ENCODE measurements at places on chromosomes 5 and 9.

DNA sequence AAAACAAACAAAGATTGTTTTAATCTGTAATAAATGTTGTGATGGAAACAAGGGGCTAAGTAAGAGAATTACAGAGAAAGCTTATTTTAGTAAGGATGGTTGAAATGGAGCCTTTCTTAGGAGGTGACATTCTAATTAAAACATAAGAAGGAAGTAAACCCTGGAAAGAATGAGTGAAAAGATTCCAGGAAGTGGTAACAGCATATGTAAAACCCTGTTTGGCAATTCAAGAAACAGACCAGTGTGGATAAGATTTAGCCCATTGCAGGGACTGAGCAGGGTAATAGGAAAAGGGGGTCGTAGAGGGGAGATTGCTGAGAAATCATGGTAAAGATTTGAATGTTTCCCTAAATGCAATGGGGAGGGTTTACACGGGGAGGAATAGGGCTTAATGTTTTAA lies 21.6 kb upstream of the PIP5K1B start:
- no peak for DNase-seq

DNA sequence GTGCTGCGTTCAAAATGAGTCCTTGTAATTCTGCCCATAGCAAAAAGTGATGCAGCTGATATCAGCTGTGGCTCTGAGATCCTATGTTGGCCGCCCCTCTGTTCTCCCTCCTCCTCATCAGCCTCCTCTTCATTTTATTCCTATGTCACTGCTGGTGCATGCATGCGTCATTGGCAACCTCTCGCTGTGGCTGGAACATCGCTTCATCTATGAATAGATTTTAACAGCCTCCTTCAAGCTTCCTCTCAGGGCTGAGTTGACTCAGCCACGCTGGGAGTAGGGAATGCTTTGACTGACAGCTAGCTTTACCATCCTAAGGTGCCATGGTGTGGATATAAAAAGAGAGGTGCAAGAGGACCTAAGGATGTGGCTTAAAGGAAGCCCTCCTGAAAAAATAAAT lies 303.5 kb downstream of the PLK2 start:
- peak; percentile 44 for DNase-seq

GRCh38 chr9:115261656-115262081 lies 143.7 kb upstream of the TNC start:
- no peak for DNase-seq

GRCh38 chr5:36273809-36274526 lies 27.7 kb downstream of the RANBP3L start:
- no peak for DNase-seq

- DNase-seq: no peak
Measured at GRCh38 chr9:76530458-76531110, 71.6 kb downstream of the GCNT1 start.

- no peak for DNase-seq
Measured at GRCh38 chr5:40166802-40167201, 512.9 kb upstream of the PTGER4 start.

GRCh38 chr5:87015901-87016300 lies 251.8 kb upstream of the RASA1 start:
- no peak for DNase-seq

GRCh38 chr5:97193355-97193688 lies 10.3 kb upstream of the RIOK2 start:
- no peak for DNase-seq

DNA sequence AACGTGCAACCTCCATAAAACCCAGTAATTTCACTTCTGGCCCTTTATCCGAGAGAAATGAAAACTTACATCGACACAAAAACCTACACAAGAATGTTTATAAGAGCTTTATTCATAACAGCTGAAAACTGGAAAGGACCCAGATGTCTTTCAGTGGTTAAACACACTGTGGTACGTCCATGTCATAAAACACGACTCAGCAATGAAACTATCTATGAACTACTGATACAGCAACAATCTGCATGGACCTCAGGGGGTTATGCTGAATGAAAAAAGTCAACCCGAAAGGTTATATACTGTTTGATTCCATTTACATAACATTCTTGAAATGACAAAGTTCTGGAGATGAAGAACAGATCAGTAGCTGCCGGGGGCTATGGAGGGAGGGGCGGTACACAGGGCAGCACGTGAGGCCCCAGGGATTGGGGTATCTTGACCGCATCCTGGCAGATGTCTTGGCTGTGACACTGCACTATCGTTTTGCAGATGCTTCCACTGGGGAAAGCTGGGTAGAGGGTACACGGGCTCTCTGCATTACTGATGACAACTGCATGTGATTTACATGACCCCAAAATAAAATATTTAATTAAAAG lies 4.1 kb downstream of the CCDC127 start:
- no peak for DNase-seq
